ENCODE measurements at places on chromosomes 16 and 17.

GRCh38 chr17:55340176-55340575, 75.4 kb downstream of the HLF start:
- no peak for DNase-seq

DNA sequence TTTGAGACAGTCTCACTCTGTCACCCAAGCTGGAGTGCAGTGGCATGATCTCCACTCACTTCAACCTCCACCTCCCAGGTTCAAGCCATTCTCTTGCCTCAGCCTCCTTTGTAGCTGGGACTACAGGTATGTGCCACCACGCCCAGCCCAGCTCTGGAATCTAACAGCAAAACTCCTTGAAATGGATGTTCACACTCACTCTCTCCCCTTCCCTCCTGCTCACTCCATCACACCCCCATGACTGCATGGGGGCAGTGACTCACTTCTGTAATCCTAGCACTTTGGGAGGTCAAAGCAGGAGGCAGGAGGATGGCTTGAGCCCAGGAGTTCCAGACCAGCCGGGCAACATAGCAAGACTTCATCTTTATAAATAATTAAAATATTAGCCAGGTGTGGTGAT, 11.1 kb upstream of the TFAP4 start:
- no peak for DNase-seq

GRCh38 chr16:89720551-89720812, 216 bp downstream of the VPS9D1 start:
- DNase-seq, result no peak

DNA sequence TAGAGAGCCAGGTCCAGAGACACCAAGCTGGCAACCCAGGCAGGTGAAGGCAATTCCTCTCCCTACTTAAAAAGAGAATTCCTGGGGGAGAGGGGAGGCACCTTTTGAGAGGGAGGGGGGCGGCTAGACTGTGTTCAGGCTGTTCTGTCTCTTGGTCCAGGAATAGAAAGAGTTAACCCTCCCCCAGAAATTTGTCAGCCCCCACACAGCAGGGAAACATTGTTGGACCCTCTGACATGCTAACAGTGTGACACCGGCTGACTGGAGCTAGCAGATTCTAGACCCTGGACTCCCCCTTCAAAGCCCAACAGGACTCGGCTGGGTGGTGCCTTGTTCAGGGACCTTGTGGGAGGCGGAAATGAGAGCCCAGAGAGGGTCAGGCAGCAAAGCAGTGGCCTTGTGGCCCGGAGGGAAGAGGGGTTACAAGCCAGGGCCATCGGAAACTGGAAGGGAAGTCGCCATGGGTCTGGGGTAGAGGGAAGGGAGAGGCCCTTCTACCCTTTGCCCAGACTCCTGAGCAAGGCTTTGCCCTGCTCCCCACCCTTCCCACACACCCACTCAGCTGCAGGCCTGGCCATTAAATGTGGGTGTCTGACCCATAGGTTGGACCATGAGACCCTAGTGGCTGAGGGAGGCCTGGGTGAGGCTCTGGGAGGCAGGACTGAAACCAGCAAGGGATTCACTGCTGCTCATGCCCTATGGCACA, 44.6 kb downstream of the RAI1 start:
- DNase-seq, result no peak

DNA sequence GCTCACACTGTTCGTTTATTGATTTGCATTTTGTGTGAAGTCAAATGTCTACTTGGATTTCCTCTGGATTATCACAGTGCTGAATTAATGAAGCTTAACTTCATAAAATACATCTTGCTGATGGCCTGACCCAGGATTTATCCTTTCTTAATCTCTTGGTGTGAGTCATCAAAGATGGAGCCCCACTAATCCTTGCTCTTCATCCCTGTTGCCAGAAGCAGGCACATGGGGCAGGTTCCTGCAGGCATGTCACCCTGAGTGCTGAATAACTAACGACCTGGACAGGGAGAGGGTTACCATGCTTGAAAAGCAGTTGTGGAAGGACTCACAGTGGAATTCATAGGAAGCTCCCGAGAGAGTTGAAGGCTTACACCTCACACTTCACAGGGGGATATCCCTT, 56.0 kb upstream of the FA2H start:
- DNase-seq, result no peak

GRCh38 chr17:57572062-57572461, 173.0 kb downstream of the CCDC182 start:
- no peak for DNase-seq

DNA sequence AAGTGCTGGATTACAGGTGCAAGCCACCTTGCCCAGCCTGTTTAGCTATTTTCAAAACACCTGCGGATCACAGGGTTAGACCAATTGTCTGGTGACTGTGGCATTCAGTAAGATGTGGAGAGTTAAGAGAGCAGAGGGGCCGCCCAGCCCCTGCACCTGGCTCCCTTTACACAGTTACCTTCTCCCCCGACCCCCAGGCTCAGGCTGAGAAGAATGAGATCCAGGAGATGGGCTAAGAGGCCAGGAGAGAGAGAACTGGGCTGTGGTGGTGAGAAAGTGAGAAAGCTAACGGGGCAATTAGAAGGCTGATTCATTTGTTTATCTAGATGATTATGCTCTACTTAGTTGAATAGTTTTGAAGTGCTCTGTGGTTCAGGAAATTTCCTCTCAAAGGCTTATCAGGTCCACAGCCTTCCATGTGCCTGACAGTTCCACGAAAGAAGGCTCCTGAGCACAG, 67.8 kb upstream of the AXIN2 start:
- DNase-seq, result no peak

DNA sequence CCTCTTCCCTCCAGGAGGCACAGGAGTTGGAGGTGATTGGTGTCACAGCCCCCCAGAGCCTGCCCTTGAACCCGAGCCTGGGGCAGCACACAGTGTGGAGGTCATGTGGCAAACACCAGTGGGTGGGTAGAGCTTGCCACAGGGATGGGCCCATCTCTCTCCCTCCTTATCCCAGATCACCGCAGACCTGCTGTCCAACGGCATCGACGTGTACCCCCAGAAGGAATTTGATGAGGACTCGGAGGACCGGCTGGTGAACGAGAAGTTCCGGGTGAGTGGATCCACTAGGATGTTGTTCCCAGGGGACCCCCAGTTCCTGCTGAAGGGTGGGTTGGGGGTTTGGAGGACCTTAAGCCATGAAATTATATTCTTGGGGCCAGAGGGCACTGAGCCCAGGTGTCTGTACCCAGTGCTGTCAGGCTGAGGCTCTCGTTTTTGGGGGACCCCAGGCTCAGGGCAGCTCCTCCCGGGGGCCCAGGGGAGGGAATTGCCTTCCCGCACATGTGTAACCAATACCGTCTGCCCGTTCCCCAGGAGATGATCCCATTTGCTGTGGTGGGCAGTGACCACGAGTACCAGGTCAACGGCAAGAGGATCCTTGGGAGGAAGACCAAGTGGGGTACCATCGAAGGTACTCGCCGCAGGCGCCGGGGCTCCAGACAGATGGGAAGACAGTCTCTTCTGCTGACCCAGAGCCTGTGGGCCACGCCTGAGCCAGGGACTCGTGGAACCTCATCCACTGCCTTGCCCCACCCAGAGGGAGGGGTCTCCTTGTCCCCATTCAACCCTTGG, 351.9 kb downstream of the SEC14L1 start:
- no peak for DNase-seq
